Stimulated activated CD4-positive, alpha-beta T cell treated with anti-CD3 and anti-CD28 coated beads, Interleukin-4, amount 100 ng/mL, for 1 hour (primary cell): ENCODE measurements at places on chromosomes 4 and X.
A peak's percentile ranks its signal among the peaks of the same experiment; 100 is the strongest.

DNA sequence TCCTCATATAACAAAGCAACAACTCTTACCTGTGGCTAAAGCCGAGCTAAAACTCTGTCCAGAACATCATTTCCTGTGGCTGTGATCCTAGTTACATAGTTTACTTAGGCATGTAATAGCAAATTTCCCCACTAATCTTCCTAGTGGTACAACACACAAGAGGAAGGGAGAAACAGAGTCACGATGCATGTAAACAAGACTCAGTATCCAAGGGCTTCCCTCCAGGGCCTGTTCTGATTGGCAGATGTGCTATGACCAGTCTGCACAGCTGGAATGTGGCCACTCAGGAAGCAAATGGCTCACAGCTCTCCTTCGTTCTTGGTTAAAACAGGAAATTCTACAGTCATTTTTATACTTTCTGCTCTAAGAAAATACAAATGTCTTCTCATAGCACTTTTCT is 49.2 kb upstream of the PRSS48 start:
- no peak for DNase-seq

DNA sequence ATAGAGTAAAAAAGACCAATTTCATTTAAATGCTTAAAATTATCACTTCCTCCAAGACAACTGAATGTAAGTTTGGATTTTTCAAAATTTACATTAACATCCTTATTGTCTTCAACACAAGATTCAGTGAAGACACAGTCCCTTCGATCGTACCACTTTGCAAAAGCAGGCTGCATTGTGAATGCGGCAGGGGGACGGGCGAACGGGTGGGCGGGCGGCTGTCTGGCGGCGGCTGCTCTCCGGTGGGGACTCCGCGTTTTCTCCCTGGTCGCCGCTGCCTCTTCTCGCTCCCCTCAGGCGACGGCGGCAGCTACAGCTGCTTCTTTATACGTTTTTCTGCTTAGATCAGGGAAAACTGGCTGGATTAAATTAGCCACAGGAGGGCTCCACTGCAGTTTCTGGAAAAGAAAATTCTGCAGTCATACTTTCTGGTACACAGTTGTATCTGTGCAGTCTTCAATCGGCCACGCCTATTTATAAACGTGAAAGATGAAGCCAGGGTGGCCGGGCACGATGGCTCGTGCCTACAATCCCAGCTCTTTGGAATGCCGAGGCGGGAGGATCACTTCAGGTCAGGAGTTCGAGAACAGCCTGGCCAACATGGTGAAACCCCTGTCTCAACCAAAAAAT is 33.9 kb upstream of the HPF1 start:
- peak; percentile 13 for DNase-seq

DNA sequence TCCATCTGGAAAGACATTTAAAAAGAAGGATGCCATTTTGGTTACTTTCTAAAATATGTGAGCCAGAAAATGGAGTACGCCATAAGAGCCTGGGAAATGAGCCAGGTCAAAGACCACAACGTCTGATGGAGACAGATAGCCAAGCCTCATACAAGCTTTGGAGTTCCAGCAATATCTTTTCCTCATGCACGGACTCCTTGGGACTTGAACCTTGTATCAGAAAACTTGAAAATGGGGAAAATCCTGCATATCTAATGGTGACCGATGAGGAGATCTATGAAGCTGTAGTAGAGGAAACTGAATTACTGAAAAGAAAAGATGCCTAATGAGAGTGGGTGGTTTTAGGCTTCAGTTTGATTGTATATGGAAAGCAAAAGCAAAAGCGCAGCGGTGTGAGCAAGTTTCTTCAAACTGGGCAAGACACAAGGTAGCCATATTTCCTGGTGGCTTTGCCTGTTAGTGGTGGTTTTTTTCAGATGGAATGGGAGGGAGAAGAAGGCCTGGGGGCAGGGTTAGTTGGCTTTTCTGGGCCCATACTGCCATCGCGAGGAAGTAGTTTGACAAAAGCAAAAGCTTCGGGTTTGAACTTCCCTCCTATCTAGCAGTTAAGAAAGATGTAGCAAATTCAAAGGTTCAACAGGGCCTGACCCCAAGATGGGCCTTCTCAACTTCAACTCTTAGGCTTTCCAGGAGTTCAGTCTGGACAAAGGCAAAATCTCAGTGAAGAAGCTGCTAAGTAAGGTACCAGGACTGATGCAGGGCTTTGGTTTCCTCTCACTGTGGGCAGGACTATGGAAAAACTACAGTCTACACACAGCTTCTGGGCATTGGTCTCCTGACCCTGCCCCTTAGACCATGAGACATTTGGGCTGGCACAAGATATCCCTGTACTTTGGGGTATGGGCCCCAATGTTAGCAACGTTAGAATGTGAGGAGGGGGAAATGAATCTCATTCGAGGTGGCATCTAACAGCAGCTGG is 210.0 kb upstream of the STK26 start:
- DNase-seq: peak; percentile 63

GRCh38 chrX:123422875-123423274 is 238.8 kb downstream of the GRIA3 start:
- DNase-seq: no peak

- DNase-seq: no peak
These were observed 250.4 kb downstream of the TMA16 start for GRCh38 chr4:163744861-163745260.

DNA sequence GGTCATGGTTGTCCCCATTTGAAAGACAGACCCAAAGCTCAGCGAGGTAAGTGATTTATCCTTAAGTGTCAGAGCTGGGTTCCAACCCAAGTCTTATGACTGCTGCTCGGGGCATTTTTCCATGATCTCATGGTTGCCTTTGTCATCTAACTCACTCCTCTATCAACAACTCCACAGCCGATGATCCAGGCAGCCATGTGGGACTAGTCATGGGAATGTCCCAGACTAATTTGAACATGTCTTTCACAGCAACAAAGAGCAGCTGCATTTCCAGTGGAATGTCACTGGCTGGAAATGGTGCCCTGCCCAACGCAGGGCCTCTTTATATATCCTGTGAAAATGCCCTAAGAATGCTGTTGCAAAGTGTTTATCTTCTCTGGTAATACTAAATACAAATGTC is 284.8 kb upstream of the PPARGC1A start:
- DNase-seq: no peak

DNA sequence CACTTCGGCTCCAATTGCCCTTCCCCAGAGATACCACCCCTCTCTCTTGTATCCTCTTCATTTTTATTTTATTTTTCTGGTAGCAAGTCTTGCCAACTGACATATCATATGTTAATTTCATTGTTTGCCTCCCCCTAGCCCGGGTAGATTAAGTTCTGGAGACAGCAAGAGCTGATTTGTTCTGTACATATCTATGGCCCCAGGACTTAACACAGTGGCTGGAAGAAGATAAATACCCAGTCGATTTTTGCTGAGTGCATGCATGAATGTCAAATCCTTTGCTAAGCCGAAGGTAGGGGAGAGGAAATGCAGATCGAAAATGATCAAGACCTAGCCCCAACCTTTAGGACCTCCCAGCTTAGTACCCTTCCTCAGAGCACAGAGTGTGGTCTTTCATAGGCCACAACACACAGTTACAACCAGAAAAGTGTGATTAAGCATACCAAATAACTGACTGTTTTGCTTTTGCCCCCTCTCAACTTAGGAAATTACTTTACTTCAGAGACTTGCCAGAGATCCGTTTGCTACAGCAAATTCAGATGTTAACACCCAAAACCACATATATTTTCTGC is 58.7 kb upstream of the KLF3 start:
- DNase-seq: no peak

GRCh38 chrX:86910602-86911311 is 606.8 kb upstream of the KLHL4 start:
- no peak for DNase-seq

- no peak for DNase-seq
These were observed 670 bp downstream of the PAPSS1 start for GRCh38 chr4:107719207-107719921.

GRCh38 chr4:156779042-156779441 is 192.6 kb downstream of the PDGFC start:
- no peak for DNase-seq

GRCh38 chr4:13268165-13268564 is 216.0 kb downstream of the RAB28 start:
- no peak for DNase-seq

- DNase-seq: no peak
These were observed 69.7 kb upstream of the PPARGC1A start for GRCh38 chr4:23959396-23960148.

DNA sequence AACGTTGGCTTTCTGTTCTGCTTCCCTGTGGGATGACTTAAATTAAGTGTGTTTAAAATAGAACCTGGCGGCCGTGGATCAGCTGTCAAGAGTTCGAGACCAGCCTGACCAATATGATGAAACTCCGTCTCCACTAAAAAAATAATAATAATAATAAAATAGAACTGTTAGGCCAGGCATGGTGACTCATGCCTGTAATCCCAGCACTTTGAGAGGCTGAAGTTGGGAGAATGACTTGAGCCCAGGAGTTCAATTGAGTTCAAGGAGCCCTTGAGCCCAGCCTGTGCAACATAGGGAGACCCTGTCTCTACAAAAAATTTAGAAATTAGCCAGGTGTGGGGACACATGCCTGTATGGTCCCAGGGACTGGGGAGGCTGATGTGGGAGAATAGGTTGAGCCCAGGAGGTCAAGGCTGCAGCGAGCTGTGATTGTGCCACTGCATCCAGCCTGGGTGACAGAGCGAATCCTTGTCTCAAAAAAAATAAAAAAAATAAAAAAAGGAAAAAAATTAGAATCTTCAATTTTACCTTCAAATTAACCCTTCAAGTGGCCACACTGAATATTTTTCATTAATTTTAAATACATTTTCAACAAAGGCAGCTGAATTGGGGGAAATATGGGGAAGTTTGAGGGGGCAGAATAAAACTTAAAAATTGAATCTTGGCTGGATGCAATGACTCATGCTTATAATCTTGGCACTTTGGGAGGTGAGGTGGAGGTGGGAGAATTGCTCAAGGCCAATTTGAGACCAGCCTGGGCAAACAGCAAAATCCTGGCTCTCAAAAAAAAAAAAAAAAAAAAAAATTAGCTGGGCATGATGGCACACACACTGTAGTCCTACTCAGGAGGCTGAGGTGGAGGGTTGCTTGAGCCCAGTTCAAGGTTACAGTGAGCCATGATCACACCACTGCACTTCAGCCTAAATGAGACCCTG is 31.8 kb upstream of the HSD17B13 start:
- DNase-seq: no peak

GRCh38 chr4:139300431-139301112 is 733 bp upstream of the NAA15 start:
- DNase-seq: no peak

DNA sequence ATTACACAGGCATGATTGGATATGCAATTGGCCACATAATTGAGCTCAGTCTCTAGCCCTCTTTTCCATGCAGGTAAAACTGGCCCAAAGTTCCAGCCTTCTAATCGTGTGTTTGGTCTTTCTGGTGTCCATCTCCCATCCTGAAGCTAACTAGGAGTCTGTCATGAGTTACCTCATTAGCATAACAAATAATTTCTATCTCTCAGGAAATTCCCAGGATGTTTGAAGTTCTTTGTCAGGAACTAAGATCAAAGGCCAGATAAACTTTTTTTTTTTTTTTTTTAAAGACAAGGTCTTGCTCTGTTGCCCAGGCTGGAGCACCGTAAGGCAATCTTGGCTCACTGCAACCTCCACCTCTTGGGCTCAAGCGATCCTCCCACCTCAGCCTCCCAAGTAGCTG is 15.8 kb downstream of the ATXN3L start:
- DNase-seq: no peak

GRCh38 chr4:82463221-82463620 is 32.8 kb downstream of the ENOPH1 start:
- DNase-seq: no peak

DNA sequence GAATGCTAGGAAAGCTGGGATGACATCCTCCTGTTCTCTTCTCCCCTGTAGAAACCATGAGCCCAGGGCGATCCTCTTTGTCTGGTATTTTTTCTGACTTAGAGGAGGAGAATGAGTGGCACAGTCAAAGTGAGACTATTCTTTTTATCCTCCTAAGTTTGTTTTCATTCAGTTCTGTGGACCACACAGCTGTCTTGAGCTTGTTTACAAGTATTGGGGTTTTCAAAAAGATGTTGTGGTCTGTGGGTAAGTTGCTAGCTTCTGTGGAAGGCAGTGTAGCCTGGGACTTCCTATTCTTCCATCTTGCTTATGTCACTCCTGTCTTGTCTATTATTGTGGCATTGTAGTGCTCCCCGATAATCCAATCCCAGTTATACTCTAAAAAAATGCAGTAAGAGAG is 223.0 kb downstream of the PAPSS1 start:
- DNase-seq: no peak

DNA sequence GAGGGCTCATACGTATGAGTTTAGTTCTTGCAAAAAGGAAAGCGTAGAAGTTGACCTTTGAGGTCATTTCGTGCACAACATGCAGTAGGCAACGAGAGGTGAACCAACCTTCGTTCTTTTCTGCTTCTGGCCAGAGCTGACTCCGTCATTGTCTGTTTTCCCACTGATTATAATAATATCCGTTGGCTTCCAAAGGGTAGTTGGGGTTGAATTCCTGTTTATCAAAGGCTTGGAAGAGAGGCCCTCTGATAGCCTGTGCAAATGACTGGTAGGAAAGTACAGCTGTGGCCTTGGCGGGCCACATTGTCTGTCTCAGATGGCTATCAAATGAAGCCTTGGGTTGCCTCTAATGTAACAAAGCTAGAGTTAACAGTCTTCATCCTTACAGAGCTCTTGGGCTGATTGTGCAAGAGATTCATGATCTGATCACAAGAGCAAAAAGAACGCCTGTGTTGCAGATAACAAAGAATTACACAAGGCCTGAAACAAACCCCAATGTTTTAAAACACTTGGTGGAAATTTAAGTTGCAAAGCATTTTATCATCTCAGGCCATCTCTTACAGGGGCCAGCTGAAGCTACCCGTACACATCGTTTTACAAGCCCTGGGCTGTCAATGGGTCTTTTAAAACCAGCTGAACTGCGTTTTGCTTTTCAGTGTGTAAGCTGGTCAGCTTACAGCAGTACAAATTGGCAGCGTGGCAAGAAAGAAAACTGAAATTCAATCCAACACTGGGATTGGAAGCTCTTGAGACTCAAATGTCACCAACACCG is 46.1 kb upstream of the FAM9C start:
- no peak for DNase-seq

DNA sequence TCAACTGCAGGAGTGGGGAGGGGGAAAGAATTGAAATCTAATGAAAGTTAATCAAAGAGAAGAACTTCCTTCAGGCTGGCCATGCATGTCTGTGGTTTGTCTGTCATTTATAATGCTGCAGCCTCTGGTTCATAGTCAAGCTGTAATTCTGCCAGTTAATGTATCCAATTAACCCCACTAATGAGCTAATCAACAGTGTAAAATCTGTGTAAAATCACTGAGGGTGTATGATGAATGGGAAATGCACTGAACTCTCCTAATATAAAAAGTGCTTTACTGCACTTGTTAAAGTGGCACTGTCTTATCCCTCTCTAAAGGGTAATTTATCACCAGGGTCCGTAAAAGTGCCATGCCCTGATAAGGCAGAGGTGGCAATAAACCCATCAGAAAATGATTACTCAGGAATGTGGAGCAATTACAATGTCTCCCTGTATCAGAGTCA is 798.1 kb downstream of the PDHA2 start:
- DNase-seq: no peak

GRCh38 chr4:30094887-30095286 is 625.3 kb upstream of the PCDH7 start:
- DNase-seq: no peak
